ENCODE measurements at places on chromosomes 13 and 19. TPM values are rescaled to one million over a fixed set of nuclear protein-coding genes. Genes with fewer than 3 reads are reported as not detected.

DNA sequence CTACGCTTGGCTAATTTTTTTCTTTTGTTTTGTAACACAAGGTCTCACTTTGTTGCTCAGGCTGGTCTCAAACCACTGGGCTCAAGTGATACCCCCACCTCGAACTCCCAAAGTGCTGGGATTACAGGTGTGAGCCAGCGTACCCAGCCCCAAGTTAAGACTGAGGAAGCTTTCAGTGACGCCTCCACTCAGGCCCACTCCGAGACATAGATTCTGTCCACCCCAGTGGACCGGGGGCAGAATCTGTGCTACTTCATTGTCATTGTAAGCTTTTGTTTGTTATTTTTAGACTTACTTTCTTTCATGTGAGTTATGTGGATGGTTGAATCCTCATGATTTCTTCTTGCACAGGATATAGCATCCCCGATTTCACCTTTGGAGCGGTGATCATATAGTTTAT is 156.9 kb upstream of the TSHZ3 start:
- H3K36me3 ChIP-seq, result no peaks in the 10 kb centered on the region
- no peak overlapping the region for H3K27ac ChIP-seq
- peaks cover 3% of the 10 kb centered on the region for H3K27me3 ChIP-seq
- no peak for DNase-seq

GRCh38 chr13:71830736-71831135 is 36.3 kb downstream of the DACH1 start:
- peaks cover 36% of the 10 kb centered on the region for H3K4me1 ChIP-seq
- no peaks in the 10 kb centered on the region for H3K36me3 ChIP-seq
- H3K27ac ChIP-seq, result no peak overlapping the region
- H3K27me3 ChIP-seq, result no peaks in the 10 kb centered on the region
- DNase-seq, result no peak

DNA sequence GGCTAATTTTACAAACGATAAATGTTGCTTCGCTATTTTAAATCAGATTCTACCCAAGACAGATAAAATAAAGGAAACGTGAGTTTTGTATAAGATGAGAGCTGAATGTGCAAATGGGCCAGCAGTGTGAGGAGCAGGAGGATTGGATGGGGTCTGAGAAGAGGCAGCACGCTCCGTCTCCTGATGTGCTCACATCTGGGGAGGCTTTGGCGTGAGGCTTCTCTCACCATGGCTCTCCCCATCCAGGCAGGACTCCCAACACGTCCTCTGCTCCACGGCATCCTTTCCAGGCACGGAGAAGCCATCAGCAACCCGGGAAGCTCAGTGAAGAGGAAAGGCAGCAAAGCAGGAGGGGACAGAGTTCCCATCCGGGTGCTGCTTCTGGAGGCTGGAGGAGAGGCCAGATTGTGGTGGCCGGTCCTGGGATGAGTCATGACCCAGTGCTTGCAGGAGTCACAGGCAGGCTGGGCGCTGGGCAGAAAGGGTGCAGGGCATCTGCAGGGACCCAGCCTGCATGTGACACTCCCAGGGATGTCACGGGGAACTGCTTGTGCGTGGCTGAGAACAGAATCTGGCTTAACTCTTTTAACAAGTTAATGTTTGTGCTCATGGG is 47.5 kb downstream of the ZNF536 start:
- no peak for DNase-seq
- no peaks in the 10 kb centered on the region for H3K4me1 ChIP-seq

DNA sequence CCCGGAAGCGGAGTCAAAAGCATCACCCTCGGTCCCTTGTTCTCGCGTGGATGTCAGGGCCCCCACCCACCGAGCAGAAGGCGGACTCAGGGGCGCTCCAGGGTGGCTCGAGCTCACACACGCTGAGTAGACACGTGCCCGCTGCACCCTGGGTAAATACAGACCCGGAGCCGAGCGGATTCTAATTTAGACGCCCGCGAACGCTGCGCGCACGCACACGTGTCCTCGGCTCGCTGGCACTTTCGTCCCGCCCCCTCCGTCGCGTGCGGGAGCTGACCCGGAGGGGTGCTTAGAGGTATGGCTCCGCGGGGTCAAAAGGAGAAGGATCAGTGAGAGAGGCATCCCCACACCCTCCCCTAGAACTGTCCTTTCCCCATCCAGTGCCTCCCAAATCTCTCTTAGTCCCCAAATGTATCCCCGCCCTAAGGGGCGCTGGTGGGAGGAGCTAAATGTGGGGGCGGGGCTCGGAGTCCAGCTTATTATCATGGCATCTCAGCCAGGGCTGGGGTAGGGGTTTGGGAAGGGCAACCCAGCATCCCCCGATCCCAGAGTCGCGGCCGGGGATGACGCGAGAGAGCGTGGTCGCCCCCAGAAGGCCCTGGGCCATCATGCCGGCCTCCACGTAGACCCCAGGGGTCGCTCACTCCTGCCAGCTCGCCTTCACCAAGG is 451 bp upstream of the ICAM5 start:
- peak; percentile 63 for DNase-seq
- peak overlapping the region; percentile 78 for H3K4me3 ChIP-seq
- H3K36me3 ChIP-seq, result peaks cover 18% of the 10 kb centered on the region
- H3K27me3 ChIP-seq, result peaks cover 49% of the 10 kb centered on the region

DNA sequence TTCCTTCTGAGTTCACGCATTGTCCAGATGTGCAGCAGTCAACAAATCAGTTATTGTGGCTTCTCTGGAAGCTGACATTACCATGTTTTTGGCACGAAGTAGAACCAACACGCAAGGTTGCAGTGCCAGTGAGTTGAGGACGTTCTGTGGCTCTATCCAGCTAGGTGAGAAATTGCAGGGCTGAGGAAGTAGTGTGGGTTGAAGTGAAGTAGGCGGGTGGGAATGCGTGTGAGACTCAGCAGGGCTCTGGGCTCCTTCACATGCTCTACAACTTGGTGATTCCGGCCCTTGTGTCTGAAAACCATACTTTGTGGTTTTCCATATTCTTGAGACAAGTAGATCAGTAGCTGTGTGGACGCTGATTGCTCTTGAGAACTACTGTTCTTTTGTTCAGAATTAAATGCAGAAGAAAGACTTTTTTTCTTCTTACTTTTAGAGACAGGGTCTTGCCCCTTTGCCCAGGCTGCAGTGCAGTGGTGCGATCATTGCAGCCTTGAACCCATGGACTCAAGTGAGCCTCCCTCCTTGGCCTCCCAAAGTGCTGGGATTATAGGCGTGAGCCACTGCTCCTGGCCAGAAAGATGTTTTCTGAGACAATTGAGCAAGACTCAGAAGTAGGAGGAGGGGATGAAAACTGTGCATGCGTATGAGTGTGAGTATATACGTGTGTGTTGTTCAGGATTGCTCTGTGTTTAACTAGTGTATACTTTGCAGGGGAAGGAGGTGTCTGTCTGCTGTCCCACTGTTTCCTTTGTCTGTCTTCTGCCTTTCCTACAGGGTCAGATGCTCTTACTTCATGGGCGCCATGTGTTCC is 46.2 kb downstream of the GATAD2A start:
- peak; percentile 83 for DNase-seq
- peak overlapping the region; percentile 99 for H3K27ac ChIP-seq
- H3K4me1 ChIP-seq, result peaks cover 79% of the 10 kb centered on the region

DNA sequence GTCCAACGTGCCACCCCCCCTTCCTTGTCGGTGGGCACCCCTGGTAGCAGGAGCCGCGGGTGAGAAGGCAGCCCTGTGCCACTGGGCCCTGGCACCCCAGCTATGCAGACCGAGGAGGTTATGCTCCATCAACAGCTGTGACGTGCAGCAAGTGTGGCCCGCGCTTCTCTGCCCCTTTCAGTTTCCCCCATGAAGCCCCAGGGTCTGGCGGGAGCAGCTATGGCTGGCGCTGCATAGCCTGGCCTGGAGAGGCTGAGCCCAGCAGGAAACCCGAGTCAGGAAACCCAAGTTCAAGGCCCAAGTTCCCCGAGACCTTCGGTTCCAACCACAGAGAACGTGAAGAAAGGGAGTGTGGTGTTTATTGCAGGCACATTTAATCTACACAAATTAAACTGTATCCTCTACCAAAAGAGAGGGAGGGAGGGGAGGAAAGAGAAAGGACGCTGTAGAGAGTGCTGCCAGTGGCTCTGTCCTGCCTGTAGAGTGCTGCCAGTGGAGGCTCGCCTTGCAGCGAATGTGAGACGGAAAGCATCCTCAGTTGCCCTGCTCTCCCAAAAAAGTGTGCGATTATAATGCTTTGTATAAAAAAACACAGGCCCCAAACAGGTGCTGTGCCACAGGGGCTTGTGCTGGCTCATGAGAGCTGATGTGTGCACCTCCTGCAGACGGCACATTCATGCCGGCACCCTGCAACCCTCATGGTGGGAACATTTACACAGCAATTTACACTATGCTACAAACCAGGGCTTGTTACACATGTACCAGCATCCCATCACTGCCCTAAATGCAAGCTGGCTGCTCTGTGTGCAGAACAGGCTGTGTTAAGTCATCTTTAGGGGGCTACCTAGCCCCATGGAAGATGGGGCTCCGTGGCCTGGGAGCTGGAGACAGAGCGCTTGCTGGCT is 16.3 kb downstream of the POP4 start:
- H3K27me3 ChIP-seq, result peaks cover 1% of the 10 kb centered on the region
- peaks cover 56% of the 10 kb centered on the region for H3K4me1 ChIP-seq
- H3K27ac ChIP-seq, result peak overlapping the region; percentile 77
- peak overlapping the region; percentile 74 for H3K4me3 ChIP-seq

KLK13 gene
- not detected for polyA plus RNA-seq

DNA sequence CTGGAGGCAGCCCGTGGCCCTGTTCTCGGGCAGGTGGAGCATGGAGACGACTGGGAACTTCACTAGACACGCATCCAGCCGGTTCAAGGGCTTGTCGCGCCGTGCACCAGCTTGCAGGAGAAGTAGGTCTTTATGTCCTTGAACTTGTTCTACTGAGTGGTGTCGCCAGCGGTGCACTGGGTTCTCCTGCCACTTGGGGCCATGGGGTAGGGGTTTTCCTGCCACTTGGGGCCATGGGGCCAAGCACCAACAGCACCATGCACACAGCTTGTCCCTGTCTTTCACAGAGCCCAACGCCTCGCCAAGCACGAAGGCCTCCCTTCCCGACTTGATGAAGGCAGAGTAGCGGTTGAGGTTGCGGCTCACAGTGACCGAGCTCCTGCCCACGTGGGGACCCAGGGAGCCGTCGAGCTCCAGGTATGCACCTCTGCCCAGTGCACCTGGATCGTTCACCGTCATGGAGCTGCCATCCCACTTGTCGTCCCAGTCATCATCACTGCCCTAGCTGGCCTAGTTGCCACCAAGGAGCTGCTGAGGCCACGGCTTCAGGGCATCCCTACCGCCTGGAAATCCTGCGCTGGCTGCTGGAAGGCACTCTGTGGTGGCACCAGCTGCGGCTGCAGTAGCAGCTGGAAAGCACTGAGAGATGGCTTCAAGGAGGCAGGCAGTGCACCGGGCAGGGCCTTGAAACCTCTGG is 40.5 kb upstream of the TPM4 start:
- H3K36me3 ChIP-seq, result no peaks in the 10 kb centered on the region
- H3K27ac ChIP-seq, result no peak overlapping the region
- H3K4me3 ChIP-seq, result no peak overlapping the region
- peaks cover 6% of the 10 kb centered on the region for H3K4me1 ChIP-seq
- no peak for DNase-seq

DNA sequence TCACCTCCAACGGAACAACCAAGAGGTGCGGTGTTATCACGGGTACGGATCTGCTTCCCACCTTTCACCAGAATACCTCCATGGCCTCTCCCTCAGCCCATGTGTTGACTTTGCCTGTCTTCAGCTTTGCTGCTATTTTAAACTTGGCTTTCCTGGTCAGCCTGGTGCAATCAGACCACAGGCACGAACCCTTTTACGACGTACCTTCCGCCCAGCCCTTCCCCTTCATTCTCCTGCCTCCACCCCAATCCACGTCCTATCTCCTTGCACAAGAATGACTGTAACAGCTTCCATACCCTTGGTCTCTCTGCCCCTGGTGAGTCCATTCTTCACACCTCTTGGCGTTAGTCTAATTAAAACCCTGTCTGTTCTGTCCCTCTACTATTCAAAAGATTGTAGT is 431.7 kb downstream of the EFNB2 start:
- DNase-seq, result no peak
- no peak overlapping the region for H3K4me3 ChIP-seq
- H3K4me1 ChIP-seq, result no peaks in the 10 kb centered on the region
- H3K27me3 ChIP-seq, result peaks cover 2% of the 10 kb centered on the region
- H3K27ac ChIP-seq, result no peak overlapping the region

GRCh38 chr19:2235381-2236063 is 607 bp downstream of the PLEKHJ1 start:
- peak overlapping the region; percentile 86 for H3K27ac ChIP-seq
- peaks cover 19% of the 10 kb centered on the region for H3K27me3 ChIP-seq
- peaks cover 52% of the 10 kb centered on the region for H3K4me1 ChIP-seq
- H3K4me3 ChIP-seq, result peak overlapping the region; percentile 92
- no peaks in the 10 kb centered on the region for H3K36me3 ChIP-seq

- DNase-seq, result no peak
- peak overlapping the region; percentile 44 for H3K27ac ChIP-seq
- peaks cover 3% of the 10 kb centered on the region for H3K27me3 ChIP-seq
- no peaks in the 10 kb centered on the region for H3K36me3 ChIP-seq
Measured at GRCh38 chr13:94090773-94091480, 388.6 kb downstream of the DCT start.

DENND1C gene
- 120 TPM for polyA plus RNA-seq

IGFL1 gene
- polyA plus RNA-seq, result not detected

LRRC63 gene
- polyA plus RNA-seq, result 0.10 TPM

DNA sequence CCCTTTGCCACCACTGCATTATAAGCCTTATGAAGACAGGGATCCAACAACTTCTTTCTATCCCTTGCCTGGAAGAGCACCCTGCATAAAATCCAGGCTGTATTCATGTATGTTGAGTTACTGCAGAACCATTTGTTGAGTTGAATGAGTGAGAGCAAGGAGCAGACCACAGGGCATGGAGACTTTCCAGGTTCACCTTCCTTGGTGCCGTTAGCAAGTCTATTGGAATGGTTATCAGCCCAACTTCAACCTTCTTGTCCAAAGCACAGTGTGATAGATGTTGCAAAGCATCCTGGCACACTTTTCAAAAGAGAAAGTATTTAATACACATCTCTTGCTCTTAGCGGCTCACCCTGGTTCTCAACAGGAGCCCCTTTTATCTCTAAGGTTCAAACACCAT is 100.9 kb upstream of the CLDN10 start:
- DNase-seq, result no peak
- no peaks in the 10 kb centered on the region for H3K27me3 ChIP-seq
- no peak overlapping the region for H3K27ac ChIP-seq
- no peak overlapping the region for H3K4me3 ChIP-seq
- no peaks in the 10 kb centered on the region for H3K36me3 ChIP-seq

GRCh38 chr19:31459430-31459829 is 110.2 kb upstream of the TSHZ3 start:
- H3K27ac ChIP-seq, result no peak overlapping the region
- no peak for DNase-seq
- H3K36me3 ChIP-seq, result no peaks in the 10 kb centered on the region

GRCh38 chr19:36528921-36529518 is 949 bp upstream of the ZNF260 start:
- DNase-seq, result peak; percentile 33
- peak overlapping the region; percentile 95 for H3K27ac ChIP-seq
- peaks cover 17% of the 10 kb centered on the region for H3K27me3 ChIP-seq
- peaks cover 22% of the 10 kb centered on the region for H3K36me3 ChIP-seq

RASIP1 gene
- polyA plus RNA-seq, result 0.10 TPM

URAD gene
- polyA plus RNA-seq, result not detected

CYP4F2 gene
- polyA plus RNA-seq, result not detected

All from immature natural killer cell (primary cell).